Dermis blood vessel endothelial cell (primary cell): ENCODE measurements at places on chromosomes 2 and 18.

DNA sequence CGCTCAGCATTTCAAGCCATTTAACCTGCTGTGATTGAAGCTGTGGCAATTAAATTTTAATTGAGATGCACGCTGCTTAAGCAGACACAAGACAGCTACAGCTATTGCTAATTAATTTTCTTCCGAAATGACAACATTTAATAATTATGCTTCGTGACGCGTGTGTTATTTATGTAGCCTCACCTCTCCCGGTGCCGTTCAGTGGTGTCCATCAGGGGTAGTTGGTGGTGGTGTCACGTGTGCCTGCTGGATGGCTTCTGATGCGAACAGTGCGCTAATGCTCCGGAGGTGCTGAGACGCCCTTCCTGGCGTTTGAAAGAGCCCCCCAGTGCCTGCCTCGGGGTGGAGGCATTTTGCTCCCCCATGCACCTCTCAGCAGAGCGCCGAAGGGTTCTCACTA lies 39.5 kb downstream of the GLI2 start:
- DNase-seq, result no peak

DNA sequence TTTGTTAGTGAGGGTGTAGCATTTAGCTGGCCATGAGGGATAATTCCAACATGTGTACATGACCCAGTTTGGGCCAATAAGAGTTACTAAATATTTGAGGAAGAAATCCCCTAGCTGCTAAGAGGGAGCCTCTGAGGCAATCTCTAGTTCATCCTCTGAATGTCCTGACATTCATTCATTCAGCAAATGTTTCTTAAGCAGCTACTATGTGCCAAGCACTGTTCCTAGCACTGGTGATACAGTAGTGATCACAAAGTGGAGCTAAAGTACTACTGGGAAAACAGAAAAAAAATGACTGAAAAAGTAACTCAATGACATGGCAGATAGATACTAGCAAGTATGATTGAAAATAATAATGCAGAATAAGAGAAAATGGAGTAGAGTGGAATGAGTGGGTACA lies 79.8 kb upstream of the PID1 start:
- no peak for DNase-seq

- DNase-seq, result no peak
Measured at GRCh38 chr2:100905132-100905805, 85.3 kb downstream of the NPAS2 start.

DNA sequence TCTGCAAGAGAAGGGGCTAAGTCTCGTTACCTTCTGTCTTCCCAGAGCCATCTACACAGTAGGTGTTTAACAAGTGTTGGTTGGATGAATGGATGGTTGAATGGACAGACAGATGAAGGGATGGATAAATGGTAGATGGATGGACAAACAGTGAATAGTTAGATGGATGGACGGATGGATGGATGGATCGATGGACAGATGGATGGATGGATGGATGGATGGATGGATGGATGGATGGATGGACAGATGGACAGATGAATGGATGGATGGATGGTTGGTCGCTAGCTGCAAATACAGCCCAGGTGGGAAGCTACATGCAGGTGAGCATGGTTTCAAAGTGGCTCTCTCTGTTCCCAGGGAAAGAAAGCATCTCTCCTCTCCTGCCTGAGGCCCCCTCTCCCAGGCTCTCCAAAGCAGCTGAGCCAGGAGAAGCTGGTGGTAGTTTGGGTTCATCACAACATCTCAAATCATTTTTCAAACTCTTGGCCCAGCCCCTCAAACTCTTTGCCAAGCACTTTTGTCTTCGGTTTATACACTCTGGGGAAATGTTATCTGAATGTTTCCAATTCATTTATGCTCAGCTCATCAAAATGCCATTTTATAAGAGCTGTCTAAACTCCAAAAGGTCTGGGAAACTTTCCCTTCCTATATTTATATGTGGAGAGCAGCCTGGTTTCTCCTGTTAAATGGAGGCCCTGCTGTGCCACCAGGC lies 192.7 kb downstream of the ANAPC1 start:
- DNase-seq, result no peak

DNA sequence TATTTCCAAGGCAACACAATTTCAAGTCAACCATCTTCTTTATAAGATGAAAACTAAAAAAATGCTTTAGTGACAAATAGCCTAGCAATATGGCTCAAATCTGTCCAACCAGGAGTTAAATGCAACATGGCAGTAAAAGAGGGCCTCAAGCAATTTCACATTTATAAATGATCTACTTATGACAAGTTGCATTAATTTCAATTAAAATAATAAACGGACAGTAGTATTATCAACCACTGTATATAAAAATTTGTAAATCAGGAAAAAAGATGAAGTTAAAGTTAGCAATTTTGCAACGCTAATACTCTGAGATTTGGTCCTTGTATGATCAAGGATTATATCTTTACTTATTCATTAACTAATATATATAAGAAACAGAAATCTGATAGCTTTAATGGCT lies 19.3 kb downstream of the CCDC88A start:
- DNase-seq, result no peak

- DNase-seq, result no peak
Measured at GRCh38 chr2:10598501-10598900, 91.3 kb downstream of the NOL10 start.

DNA sequence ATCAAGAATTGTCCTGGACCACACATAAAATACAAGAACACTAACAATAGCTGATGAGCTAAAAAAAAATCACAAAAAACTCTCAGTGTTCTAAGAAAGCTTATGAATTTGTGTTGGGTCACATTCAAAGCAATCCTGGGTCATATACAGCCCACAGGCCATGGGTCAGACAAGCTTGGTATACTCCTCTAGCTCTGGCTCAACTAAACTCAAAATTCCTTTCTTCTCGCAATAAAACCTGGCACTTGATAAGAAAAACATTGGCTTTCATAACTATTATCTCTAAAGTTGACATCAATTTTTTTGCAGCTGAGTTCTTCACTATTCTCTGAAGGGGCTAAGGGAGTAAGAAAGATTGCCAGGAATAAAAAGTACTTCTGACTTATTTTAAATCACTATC lies 38.3 kb downstream of the FBXO48 start:
- DNase-seq, result no peak

GRCh38 chr2:84971510-84972206 lies 697 bp downstream of the KCMF1 start:
- peak; percentile 55 for DNase-seq

GRCh38 chr2:56287974-56288373 lies 104.2 kb downstream of the CCDC85A start:
- DNase-seq, result no peak

GRCh38 chr2:15116830-15117229 lies 444.3 kb downstream of the NBAS start:
- DNase-seq, result no peak

GRCh38 chr2:1544478-1545069 lies 131.3 kb downstream of the TPO start:
- peak; percentile 75 for DNase-seq

GRCh38 chr2:44766220-44766619 lies 175.3 kb upstream of the SIX3 start:
- no peak for DNase-seq

DNA sequence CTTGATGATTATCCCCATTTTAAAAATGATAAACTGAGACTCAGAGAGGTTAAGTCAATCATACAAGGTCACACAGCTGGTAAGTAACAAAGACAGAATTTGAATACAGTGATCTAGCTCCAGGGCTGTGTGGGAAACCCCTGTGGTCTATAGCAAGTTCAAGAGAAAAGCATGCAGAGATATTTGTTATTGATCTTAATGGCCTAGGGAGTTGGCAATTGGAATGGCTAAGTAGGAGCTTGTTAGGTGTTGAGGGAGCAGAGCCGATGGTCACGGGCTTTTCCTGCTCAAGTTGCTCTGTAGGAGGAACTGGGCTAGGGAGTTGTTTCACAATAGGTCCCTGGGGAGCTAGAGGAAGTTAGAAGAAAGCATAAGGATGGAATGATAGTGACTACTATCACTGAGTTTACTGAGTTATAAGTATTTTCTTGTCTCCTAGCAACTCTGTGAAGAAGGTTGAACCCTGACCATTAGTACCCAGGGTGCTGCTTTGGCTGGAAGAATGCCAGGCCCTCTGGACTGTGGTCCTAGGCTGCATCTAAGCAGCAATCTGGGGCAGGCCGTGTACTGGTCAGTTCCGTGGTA lies 30.0 kb downstream of the RNF125 start:
- peak; percentile 8 for DNase-seq

DNA sequence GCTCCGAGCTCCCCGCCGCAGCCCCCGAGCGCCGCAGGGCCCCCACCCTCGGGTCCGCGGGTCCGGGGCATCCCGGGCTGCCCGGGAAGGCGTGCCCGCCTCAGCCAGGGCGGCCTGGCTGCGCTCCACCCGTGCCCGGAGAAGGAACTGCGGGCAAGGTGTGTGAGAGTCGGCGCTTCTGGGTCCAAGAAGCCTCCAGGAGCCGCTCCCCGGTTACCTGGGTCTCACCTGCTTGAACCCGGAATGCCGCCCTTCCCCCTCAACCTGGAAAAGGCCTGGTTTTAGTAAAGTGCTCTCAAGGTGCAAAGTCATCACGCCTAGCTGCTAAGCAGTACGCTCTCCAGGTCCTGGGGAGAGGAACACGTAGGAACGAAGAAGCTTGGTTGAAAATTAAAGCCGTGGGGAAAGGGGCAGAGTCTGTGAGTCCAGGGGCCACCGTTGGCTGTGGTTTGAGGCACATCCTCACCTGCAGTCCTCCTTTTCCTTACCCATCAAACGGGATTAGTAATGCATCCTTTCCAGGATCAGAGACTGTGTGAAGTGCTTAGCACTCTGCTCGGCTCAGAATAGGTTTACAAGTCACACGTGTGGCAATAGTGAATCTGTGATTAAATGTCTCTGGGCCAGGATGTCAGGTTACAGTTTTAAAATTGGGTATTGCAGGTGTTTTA lies 1.2 kb downstream of the ASAP2 start:
- DNase-seq, result peak; percentile 47

GRCh38 chr2:109134741-109135358 lies 5.8 kb downstream of the SH3RF3 start:
- no peak for DNase-seq

DNA sequence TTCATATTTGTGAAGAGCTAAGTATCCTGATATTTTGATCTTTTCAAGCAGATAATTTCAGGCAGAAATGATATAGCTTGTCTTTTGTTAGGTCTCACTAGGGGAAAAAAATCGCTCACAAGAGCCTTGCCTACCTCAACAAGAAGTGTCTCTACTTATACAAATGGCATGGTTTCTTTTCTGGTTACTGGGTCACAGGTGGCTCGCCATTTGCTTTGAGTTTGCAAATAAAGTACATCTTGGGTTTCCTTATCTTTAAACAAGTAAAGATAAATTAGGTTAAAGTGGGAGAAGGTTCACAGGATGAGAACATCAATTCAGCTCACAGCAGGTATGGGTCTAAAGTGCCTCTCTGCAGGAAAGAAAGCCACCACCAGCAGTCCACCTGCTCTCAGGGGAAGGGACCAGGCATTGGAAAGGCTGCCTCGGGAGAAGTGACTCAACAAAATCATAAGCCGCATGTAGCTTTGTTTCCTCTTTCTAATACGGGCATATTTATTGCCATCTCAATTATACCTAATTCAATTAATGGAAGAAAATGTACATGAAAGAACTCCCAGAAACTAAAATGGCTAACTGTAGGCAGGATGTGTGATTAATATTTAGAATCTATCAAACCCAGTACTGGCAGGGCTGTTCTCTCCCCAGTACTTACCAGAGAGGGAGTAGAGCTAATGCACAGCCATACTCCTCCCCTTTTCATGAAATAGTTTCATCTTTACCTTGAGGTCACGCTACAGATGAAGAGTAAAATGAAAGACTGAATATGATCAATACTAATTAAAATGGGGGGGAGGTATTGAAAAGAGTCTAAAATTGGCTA lies 28.3 kb downstream of the CDC42EP3 start:
- DNase-seq, result no peak

- no peak for DNase-seq
Measured at GRCh38 chr18:41456831-41457230, 498.2 kb upstream of the PIK3C3 start.

GRCh38 chr2:131827481-131828163 lies 299.9 kb downstream of the CCDC74A start:
- no peak for DNase-seq

DNA sequence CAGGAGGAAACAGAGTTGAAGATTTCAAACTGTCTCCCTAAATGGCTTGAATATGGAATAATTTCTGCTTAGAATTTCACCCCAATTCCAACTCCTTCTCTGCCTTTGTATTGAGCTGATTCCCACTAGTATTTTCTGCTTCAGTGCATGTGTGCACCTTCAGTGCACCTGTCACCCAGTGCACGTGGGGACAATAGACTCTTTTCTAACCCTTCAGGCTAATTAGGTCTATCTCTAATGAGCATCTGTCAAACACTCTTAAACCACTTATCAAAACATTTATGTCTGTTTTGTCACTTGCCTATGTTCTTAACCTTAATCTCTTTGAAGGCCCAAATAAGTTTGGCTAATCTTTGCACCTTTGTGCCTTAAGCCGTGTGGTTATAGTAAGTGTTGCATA lies 232.0 kb upstream of the NETO1 start:
- DNase-seq, result no peak

GRCh38 chr2:167832868-167833287 lies 414.5 kb downstream of the STK39 start:
- DNase-seq, result no peak

GRCh38 chr2:104321116-104321795 lies 532.7 kb upstream of the POU3F3 start:
- no peak for DNase-seq

DNA sequence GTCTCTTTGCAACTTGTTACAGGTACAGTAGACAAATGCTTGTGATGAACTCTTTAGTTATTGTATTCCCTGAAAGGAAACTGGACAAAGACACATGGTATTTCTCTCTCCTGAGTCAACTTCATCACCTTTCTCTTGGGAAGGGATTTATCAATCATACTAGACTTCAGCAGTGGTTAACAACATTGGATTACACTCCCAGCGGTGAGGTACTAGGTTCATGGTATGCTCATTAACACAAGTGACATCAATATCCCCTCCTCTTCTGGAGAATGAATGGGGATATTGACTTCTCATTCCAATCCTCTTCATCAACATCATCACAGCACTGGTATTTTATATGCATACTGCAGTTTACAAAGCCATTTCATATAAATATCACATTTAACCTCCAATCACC lies 574.6 kb downstream of the ERBB4 start:
- DNase-seq, result no peak

- DNase-seq, result no peak
Measured at GRCh38 chr2:43217228-43218154, 8.9 kb downstream of the ZFP36L2 start.
